Stimulated activated CD4-positive, alpha-beta T cell treated with anti-CD3 and anti-CD28 coated beads, Interleukin-1b, Interleukin-23, amount 100 ng/mL, for 1 hour (primary cell): ENCODE measurements at places on chromosomes 2 and 18.

DNA sequence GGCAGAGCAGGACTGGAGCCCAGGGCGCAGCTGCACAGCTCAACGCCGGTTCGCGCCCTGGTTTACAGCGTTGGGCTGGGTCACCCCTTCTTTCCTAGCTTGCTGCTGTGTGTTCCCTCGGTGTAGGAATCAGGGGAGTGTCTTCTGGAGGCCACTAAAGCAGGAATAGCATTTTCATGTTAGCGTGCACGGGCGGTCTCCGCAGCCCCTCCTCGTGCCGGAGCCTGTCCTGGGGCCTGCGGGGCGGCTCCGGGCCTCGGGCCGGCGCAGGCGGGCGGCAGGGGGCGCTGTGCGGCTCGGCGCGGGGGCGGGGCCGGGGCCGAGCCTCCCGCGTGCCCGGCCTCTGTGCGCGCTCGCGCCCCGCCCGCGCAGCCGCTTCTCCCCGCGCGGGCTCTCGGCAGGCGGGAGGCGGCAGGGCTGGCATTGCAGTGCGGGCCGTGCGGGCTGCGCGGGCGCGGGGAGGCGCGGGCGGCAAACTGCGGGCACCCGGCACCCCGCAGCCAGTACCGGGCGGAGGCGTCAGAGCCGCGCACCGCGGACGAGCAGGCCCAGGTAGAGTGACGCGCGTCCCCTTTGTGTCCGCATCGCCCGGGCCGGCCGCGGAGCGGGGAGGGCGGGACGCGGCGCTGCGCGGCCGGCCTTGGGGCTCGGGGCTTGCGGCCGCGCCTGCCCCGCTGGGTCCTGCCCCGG, at the start of gene RNF144A:
Gene RNF144A (plus strand): TSS at position 342 of the 690 bp plus-strand sequence. CDS start 79,515 bp downstream, outside the sequence.
- peak; percentile 46 for DNase-seq

DNA sequence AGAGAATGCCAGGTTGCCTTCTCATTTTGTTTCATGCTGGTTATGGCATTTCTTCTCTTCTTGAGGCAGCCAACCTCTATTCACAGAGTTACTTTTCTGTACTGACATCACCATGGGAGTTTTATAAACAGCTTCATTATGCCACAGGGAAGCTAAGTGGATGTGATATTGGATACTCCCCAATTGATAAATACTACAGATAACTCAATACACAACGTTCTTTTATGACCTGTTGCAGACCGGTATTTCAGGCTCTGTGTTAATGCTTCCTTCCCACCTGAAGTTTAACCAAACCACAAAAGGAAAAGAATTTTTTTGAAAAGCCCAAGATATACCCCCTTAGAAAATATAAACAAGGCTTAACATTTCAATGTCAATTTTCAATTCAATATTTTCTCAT, 258.3 kb upstream of the SOX11 start:
- no peak for DNase-seq

GRCh38 chr2:15993232-15993610, 52.9 kb downstream of the MYCN start:
- DNase-seq: no peak

DNA sequence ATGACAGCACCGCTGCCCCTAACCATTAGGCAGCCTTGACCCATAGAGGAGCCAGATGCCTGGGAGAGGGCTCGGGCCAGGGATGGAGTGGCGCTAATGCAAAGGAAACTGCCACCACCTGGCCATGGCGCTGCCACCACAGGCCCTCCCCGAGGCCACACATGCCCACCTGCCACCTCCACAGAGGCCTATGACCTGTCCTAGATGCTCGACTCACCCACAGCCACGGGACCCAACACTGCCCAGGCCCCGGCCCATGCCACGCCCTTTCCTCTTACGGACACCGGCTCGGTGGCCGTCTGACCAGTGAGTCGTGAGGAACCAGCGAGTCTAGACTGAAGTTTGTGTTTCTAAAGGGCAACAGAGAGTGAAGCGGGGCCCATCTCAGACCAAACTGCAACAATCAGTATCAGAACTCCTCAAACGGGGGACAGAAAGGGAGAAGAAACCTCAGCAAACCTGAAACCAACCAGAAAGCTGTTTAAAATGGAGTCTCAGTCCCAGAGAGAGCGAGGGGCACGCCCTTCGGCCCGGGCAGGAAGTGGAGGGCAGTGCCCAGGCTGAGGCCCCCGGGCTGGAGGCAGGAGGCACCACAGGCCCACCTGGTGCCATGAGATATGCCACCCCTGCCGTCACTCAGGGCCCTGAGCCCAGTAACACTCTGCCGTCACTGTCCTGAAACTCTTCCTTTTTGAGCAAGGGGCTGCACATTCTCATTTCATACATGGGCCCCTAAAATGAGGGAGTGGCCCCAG, 711 bp downstream of the GPR17 start:
- DNase-seq: no peak

DNA sequence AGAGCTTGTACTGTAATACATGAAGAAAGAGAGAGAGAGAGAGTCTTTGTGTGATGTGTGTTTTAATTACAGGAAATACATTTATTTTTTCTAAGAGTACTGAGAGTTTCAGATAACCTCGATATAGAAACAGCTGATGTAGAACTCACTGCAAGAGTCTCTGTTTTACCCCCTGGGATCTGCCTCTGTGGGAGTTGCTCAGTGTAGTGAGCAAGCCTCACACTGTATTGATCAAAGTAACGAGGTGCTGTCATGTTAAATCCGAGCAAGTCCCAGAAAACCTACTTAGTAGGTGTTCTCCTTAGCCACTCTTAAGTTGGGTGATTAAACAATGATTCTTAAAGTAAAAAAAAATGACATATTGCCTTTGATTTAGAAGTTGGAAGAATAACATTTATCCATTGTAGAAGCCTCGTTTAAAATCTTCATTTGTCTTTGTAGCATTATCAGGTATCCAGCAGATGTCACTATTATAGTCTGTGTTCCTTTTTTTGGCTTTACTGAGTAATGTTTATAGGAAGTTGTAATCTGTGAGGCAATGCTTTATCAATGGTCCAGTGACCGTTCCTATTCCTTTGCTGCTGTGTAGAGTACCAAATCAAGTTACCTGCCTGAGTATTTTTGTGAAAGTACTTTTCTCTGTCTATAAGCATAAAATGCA, 219.0 kb downstream of the MYO3B start:
- DNase-seq: no peak

GRCh38 chr2:105407946-105408743, 9.3 kb upstream of the FHL2 start:
- DNase-seq: no peak

DNA sequence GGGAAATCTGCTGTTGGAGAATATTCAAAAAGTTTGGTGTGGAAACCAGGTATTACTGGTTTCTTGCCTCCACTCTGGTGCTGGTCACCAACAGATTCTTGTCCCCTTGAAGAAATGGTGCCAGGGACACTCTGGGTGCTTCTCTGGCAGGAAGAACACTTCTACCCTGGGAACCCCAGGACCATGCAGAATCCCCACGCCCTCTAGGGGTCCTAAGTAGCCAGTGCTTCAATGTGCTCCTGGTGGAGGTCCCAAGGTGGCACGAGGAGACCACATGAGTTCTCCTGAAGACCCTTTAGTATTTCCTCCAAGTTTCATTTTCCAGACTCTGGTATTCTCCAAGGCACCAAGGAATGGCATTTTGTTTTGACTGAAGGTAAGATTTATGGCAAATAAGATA, 380.6 kb downstream of the TSN start:
- DNase-seq: no peak

DNA sequence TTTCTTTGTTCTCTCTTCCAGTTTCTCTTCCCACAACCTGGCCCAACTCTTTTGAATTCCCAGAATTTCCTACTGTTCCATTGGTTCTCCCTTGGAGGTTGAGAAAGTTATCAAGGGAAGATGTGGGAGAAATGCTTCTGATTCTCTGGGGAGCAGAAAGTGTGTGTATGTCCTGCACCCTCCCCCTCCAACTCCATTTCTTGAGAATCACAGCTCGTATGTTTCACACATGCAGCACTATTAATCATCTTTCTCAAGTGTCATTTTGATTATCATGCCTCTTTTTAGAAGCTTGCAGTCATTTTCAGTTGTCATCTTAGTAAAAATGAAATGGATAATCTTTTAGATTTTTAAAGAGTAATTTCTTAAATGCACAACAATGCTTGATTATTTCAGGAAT, 296.8 kb upstream of the SLC39A10 start:
- no peak for DNase-seq

GRCh38 chr2:43774617-43775016, 778 bp downstream of the DYNC2LI1 start:
- no peak for DNase-seq

DNA sequence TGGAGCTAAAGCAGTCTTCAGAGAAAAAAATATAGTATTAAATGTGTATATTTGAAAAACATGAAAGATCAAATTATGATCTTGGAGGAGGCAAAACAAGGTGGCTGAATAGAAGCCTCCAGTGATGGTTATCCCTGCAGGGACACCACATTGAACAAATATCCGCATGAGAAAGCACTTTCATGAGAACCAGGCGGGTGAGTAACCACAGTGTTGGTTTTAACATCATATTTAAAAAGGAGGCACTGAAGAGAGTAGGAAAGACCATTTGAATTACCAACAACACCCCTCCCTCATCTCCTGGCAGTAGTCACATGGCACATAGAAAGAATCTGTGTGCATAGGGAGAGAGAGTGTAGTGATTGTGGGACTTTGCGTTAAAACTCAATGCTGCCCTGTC, 759.6 kb upstream of the NRXN1 start:
- DNase-seq: no peak

DNA sequence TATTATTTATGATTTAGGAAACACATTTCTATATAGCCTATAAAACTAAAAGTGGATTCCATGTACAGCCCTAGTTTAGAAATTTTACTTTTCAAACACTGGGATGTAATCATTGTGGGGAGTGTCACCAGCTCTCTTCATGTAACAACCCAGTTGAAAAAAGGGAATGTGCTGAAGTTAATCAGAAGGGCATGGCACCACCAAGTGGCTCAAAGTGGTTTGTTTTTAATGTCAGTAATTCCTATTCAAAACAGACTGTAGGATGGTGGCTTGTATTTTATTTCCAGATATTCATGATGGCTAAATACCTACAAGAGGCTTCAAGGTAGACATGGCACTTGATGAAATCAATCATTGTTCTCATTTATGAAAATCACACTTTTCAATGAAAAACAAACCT, 58.1 kb upstream of the TMEM182 start:
- no peak for DNase-seq

- DNase-seq: no peak
Measured at GRCh38 chr2:212595036-212595654, 56.5 kb upstream of the ERBB4 start.

- DNase-seq: no peak
Measured at GRCh38 chr2:104859766-104860450, 6.0 kb downstream of the POU3F3 start.

GRCh38 chr18:76654577-76654976, 159.5 kb upstream of the ZNF516 start:
- DNase-seq: no peak

GRCh38 chr18:48336332-48336731, 72.9 kb downstream of the ZBTB7C start:
- DNase-seq: no peak

- no peak for DNase-seq
Measured at GRCh38 chr2:211132046-211132445, 575.6 kb downstream of the CPS1 start.

DNA sequence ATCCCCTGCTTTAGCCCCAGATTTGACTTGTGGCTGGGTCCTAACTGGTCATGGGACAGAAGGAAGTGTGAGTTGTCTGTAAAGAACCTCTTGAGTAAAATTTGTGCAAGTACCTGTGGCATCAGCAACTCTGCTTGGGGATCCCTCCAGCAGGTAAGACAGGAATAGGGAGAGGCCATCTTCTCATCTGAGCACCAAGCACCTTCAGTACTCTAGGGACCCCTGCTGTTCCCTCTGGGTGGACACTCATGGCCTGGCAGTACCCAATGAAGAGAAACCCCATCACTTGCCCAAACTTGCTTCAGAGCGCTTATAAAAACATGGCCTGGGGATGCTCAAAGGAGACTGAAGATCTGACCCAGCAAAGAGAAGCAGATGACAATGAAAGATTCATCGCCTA, 297.8 kb downstream of the SP3 start:
- DNase-seq: no peak

DNA sequence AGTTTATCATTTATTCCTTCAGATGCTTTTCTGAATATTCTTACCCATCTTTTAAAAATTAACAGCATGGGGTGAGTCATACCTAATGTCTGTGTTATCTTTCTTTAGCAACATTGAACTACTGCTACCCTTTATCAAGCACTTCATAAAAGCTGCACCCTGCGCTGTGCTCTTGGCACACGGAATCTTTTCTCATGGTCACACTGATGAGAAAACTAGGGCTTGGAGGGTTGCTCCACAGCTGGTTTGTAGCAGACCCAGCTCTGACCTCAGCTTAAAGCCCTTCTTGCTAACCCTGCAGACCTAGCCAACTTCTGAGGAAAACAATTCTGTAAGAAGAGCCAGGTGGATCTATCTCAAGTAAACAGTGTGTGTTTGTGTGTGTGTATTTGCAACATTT, 106.3 kb downstream of the RNF144A start:
- DNase-seq: no peak

DNA sequence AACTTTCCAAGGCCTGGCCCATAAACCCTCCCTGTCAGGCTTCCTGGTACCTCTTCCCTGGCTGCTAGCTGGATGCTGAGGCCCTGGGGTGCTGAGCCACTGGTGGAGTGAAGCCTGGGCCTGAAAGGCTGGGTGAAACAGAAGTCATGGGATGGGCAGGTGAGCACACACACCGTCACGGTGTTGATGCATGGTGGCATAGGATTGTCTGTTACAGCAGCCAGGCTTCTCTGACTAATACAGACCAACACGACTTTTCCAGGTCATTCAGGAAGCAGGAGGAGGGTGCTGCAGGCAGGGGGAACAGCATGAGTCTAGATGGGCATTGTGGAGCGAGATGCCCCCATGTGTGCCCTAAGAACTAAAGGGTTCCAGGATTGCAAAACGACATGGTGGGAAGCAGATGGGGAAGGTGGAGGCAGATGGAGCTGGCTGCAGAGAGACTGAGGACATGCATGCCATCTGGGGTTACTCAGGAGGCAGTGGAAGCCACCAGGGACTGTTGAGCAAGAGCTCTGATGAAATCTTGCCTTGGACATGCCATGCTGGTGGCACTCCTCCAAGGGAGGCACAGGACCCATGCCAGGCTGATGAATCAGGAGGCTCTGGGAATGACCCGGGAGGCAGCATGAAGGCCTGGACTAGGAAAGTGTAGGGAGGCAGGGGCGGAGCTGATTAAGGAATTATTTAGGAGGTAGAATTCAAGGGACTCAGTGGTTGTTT, 480.9 kb downstream of the TSN start:
- no peak for DNase-seq

GRCh38 chr2:158797963-158798700, 3.0 kb downstream of the DAPL1 start:
- DNase-seq: no peak
